GM12878 (cell line): ENCODE measurements at places on chromosomes 11 and 22. TPM values are rescaled to one million over a fixed set of nuclear protein-coding genes. Genes with fewer than 3 reads are reported as not detected.

DNA sequence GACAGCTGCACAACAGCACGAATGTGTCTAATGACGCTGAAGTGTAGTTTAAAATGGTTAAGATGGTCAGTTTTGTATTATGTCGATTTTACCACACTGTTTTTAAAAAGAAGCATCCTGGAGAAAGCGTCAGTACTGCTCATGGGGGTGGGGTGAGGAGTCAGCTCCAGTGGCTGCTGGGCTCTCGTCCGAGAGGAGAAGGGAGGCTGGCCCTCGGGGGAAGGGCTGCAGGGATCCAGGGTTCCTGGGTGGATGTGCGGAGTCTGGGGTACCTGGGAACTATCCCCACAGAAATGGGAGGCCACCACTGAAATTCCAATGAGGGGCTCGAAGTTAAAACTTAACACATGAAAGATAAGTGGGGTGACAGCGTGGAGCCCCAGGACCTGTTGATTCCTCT, 11.9 kb downstream of the C11orf21 start:
- no peak for DNase-seq

DNA sequence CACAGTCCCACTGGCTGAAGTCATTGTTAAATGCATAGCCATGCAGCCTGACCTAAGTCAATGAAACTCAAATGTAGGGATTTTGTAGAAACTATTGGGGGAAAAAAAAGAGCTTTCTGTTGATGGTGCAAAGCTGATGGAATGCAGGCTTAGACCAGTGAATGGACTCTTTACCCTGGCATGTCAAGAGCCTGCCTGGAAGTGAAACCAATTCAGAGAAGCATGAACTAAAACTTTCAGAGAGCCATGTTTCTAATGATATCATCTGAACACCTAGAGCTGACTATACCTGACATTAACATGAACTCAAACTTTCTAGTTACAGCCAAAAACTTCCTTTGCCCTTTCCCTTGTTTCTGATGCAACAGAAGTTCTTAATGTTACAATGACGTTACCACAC, 89.0 kb downstream of the APIP start:
- DNase-seq: no peak

DNA sequence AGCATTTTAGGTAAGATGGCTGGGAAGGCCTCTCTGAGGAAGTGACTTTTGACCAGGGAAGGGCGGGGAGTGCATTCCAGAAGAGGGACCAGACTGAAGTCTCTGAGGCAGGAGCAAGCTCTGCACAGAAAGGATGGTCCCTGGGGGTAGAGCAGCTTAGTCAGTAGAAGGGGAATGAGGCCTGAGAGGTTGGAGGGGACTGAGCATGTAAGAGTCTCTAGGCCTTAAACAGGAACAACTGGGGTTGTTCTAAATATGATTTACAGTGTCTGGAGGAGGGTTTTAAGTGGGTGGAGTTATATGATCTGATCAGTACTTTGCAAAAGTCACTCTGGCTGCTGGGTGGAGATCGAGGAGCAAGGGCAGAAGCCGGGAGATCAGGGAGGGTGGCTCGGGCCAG, 31.7 kb upstream of the TEF start:
- DNase-seq: no peak

The OR4A5 gene
- polyA plus RNA-seq: not detected in 2 replicates

The ACCSL gene
- not detected in 2 replicates for polyA plus RNA-seq

DNA sequence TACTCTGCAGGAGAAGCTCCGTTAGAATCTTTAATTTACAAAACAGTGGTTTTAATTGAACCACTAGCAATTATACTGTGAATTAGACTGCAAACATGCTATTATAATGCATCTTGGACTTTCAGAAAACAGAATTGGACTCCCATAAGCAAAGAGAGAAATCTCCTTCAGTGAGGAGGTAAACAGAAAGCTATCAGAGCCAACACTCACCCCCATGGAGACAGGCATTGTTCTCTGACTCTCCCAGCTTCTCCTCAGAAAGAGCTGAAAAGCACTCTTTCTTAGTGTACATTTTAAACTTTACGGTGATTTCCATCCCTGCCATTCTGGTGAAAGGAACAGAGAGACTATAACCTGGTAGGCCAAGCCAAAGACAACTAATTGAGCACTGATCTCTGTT, 176.9 kb downstream of the GRIA4 start:
- DNase-seq: no peak

DNA sequence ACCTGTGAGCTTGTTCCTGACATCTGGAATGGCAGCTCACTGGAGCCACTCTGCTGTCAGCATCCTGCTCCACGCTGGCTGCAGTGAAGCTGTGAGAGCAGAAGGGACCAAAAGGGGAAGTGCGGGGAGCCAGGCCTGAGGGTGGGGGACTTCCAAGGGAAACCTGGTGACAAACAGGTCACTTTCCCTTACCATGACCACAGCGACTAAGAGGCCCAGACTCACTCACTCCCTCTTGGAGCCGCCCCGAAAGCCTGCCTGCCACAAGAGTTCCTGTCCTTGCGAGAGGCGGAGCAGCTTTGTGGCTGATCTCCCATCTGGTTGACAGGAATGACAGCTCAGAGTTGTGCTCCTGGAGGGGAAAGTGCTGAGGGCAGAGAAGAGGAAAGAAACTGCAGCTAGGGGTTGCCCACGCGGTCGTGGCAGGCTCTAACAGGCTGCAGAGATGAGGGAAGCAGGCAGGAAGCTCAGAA, 183.8 kb upstream of the NTM start:
- peak; percentile 72 for DNase-seq
